ENCODE measurements at places on chromosomes 7 and 10.

DNA sequence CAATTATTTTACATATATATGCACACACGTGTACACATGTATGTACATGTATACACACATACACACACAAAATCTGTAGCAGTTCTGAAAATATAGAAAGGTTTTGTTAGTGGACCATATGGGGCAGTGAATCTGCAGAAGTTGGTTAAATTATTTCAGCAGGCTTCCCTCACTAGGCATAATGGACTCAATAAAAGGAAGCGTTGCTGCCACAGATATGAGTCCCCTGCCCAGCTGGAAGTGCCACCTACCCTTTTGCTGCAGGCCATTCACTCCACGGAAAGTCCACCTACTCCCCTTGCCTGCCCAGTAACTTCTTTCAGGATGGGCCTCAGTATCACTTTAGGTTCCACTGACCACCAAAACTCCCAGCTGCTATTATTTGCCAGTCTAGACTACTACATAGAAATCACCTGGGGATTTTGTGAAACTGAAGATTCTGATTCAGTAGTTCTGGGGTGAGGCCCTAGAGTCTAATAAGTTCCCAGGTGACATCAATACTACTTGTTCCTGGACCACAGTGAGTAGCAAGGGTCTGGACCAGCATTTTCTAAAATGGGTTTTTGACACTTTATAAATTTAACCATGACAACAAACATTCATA is 29.3 kb upstream of the CROT start:
- DNase-seq: no peak

DNA sequence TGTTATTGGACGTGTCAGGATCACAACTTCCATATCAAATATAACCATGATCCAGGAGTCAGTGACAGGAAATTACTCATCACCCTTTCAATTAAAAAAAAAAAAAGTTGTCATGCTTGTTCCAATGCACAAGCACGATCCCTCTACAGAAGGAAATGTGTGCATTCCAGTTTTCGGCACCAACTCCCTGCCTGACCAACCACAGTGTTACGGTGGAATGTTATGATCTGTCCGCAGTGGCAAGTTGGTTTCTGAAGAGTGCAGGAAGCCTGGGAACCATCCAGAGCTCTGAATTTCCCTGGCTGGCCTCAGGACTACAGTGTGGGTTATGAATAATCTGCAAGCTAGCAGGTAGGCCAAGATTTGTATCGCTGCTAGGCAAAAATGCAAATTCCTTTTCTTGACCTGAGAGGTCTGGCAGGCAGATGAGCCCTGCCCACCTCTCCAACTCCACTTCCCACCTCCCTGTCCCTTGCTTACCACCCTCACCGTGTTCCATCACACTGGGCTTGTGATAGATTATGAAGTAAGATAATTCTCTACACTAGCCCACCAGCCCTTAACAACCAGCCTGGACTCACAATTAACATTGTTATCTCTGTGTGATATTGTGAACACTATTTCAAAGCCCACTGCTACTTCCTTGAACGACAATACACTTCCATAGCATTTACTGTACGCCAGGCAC is 20.4 kb downstream of the FRMPD2 start:
- no peak for DNase-seq

- DNase-seq: no peak
Observed at GRCh38 chr7:68256295-68256694, 1259.7 kb downstream of the TYW1 start.

GRCh38 chr7:17654940-17655339 is 285.4 kb downstream of the SNX13 start:
- no peak for DNase-seq

GRCh38 chr7:110977127-110977737 is 113.7 kb upstream of the LRRN3 start:
- no peak for DNase-seq

DNA sequence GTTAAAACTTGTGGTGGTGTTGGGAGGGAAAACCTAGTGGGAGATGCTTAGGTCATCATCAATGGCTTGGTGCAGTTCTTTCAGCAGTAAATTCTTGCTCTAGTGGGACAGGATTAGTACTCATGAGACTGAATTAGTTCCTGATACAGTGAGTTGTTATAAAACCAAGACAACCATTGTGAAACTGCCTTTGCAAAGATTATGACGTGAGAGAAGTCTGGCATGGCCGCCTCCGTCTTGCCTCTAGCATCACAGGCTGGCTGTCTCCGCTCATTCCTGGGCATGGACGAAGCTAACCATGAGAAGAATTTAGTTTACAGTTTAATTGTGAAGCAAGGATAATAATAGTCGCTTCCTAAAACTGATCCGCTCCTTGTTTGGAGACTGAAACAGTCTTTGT is 186.4 kb downstream of the KIF20B start:
- peak; percentile 83 for DNase-seq

- DNase-seq: no peak
Observed at GRCh38 chr10:83184641-83185040, 954.7 kb upstream of the GHITM start.

DNA sequence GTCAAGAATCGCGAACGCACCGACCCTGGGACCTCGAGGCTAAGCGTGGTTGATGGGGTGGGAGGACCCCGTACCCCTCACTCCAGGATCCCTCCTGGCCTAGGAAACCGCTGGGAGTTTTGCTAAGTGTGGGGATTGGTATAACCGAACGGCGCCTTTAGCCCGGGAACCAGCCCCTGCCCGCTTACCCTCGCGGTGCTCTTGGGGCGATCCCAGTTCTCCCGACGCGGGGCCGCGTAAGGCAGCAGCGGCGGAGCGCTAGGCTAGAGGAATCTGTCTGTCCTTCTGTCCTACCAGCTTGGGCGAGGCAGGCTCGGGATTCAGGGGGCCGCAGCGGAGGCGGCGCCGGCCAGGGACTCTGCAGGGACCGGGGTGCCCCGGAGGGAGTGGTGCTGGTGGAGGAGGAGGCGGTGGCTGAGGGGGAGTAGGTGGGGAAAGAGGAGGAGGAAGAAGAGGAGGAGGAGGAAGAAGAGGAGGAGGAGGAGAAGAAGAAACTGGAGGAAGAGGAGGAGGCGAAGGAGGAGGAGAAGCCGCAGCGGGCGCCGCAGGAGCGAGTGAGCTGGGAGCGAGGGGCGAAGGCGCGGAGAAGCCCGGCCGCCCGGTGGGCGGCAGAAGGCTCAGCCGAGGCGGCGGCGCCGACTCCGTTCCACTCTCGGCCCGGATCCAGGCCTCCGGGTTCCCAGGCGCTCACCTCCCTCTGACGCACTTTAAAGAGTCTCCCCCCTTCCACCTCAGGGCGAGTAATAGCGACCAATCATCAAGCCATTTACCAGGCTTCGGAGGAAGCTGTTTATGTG is 439 bp upstream of the EMX2 start:
- no peak for DNase-seq

DNA sequence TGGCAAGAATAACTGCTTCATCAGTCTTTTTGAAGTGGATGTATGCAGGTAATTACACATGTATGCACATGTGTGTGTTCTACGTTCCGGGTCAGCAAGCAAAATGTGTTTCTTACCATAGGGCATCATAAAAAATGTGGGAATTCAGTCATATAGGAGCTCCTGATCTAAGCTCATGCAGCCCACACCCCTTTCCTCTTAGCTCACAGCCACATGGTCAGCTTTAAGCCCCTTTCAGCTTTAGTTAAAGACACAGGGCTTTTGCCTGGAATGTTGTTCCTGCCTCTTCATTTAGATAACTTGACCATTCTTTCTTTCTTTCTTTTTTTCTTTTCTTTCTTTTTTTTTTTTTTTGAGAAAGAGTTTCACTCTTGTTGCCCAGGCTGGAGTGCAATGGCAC is 258.1 kb downstream of the RPS24 start:
- DNase-seq: no peak

DNA sequence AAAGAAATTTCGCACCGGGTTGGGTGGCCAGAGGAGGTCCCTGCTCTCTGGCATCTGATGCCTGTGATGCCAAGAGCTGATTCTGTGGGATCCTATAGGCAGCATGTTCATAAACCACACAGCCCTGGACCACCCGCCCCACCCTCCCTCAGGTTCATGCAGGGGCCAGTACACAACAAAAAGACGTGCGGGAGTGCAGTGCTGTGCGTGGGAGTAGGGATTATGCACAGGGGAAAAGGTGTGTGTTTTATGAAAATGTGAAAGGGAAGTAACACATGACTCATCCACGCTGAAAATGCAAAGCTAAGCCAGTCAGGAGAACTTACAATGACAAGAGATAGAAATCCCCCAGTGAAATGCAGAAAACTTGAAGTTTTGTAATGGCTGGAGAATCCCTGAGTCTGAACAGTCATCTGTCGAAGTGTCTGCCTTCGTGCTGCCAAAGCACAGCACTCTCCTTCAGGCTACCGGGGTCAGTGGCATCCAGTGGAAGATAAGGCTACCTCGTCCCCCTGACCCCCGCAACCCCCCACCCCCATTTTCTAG is 1.1 kb downstream of the KIAA1217 start:
- no peak for DNase-seq

DNA sequence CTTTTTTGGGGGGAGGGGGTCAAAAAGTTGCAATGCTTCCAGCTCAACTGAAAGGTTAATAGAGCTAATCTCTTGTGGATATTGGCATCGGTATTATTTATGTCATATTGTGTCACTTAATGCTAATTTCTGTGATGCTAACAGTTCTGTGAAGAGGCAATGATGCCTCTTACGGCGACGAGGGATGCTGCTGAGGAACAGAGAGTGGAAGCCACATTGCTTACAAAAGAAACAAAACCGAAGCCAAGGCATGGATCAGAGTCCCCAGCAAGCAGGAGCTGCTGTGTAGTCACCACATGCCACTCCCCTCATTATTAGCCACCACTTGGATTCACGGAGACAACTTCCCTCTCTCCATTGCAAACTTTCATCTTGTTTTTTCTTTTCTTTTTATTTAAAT is 536.5 kb upstream of the MGMT start:
- no peak for DNase-seq

- DNase-seq: no peak
Observed at GRCh38 chr7:143902332-143902899, 440 bp upstream of the TCAF1 start.

DNA sequence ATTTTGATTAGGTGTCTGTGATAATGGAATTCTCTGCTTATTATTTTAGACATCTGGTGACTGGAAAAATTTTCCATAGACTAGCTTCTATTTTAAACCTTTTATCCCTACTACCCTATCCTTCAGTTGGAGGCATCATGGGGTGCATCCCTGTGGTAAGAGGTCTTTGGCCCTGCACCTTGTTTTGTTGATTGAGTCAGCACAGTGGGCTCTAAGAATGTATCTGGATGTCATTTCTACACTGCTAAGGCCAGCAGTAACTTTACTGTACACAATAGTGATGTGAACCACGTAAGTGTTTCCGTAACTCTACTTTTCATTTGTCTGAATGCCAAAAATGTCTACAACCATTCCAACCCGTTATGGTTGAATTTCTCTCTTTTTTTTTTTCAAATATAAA is 75.6 kb downstream of the ADAM22 start:
- no peak for DNase-seq

DNA sequence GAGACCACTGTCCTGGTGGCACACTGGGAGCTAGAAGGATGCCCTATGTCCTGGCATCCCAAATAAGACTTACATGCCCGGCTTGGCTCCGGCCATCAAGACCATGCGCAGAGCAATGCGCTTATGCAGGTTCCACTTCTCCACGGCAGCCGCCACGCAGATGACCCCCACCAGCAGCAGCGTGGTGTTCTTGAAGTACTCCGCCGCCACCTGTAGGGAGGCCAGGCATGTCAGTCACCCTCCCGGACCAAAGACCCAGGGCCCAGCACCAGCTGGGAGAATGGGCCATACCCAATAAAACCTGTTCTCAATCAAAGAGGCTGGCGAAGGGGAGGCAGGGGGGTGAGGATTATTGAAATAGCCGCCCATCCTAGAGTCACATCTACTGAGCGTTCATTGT is 19.9 kb downstream of the SLC13A4 start:
- no peak for DNase-seq

DNA sequence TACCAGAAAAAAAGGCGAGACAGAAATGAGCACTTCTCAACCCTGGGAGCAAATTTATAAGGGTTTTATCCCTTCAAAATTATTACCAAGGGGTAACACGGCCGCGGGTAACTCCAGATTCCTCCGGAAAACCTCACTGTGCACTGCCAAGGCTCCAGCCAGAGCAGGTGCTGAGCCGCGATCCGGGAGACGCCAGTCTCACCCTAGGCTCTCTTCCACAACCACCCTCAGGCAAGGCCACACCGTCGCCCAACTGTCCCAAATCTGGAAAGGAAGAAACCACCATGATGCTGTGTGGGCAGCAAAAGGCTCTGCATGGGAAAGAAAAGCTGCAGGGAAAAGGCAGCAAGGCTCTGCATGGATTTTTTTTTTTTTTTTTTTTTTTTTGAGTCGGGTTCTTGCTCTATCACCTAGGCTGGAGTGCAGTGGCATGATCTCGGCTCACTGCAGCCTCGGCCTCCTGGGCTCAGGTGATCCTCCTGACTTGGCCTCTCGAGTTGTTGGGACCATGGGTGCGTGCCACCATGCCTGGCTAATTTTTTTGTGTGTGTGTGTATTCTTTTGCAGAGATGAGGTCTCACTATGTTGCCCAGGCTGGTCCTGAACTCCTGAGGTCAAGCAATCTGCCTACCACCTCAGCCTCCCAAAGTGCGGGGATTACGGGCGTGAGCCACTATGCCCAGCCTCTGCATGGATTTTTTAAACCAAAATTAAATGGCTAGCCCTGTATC is 39.0 kb downstream of the MAD1L1 start:
- no peak for DNase-seq

DNA sequence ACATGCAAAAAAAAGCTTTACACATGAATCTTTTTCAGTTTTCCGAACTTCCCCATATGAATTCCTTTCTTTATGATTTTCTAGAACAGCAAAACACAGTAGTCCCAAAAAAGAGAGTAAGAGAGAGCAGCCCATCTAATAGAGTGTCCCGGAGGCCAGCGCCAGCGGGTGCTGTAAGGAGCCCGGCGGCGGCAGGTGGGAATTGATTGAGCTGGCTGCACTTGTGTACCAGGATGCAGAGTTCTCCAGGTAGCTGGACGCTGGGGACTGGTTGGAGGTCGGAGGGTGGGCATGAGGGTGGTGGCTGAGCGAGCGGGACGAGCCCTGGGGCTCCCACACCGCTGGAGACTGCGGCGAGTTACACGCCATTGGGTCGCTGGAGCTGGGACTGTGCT is 4.0 kb downstream of the DLX5 start:
- DNase-seq: no peak

DNA sequence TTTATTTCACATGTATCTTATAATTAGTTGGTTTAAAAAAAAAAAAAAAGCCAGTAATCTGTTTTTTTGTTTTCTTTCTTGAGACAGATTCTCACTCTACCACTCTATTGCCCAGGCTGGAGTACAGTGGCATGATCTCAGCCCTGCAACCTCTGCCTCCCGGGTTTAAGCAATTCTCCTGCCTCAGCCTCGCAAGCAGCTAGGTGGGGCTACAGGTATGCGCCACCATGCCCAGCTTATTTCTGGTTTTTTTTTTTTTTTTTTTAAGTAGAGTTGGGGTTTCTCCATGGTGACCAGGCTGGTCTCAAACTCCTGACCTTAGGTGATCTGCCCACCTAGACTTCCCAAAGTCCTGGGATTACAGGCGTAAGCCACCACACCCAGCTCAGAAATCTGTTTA is 34.1 kb upstream of the CAPZA2 start:
- no peak for DNase-seq

DNA sequence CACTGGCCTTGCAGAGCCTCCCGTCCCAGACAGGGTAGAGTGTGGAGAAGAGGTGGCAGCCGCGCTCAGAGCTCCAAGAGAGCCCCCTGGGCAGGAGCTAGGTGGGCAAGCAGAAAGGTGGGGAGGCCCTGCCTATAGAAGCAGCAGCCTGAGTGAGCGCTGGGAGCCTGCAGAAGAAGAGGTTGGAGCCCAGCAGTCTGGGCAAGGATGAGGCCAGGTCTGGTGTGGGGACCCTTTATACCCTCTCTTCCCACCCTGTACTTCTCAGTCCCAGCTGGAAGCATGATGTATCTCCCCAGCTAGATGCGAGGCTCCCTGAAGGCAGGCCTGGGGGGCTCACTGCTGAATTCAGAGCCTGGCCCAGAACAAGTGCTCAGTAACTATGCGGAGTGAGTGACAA is 44.5 kb upstream of the ZMIZ1 start:
- DNase-seq: no peak
